ENCODE measurements at places on chromosomes 13 and 19. TPM values are rescaled to one million over a fixed set of nuclear protein-coding genes. Genes with fewer than 3 reads are reported as not detected.

Gene UPK1A
- not detected for total RNA-seq

Gene TPTE2
- total RNA-seq = not detected

Gene CLEC17A
- not detected for total RNA-seq

Gene PCDH20
- total RNA-seq = under 0.01 TPM

Gene MATK
- not detected for total RNA-seq

Gene ONECUT3
- total RNA-seq = not detected

Gene NLRP13
- total RNA-seq = not detected

Gene SBK3
- total RNA-seq = not detected

Gene CD37
- not detected for total RNA-seq

Gene ZNF85
- 15.3 TPM for total RNA-seq

DNA sequence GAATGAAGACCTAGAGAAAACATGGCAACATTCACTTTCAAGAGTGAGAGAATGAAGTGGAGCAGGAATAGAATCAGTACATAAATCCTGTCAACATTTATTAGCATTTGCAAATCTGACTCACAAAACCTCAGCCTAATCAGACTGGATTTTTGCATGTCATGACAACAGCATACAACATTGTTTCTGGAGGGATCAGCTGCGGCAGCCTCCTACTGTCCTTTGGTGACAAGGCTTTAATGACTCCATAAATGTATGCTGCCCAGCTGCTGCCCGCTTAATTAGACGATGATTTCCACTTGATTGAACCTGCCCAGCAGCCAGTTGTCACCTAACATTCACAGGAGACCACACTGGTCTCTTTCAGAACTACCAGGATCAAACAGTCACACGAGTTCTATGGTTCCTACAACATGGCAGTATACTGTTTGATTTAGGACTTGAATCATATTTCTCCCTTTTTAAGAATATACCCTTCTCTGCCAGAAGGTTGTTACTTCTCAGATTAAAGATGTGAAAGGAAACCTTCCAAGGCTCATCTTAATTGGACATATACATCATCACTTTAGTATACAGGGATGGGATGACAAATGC, 9.3 kb downstream of the EBPL start:
- peak; percentile 39 for DNase-seq

- DNase-seq = no peak
These were observed 397 bp downstream of the SLC44A2 start for GRCh38 chr19:10625762-10626138.

DNA sequence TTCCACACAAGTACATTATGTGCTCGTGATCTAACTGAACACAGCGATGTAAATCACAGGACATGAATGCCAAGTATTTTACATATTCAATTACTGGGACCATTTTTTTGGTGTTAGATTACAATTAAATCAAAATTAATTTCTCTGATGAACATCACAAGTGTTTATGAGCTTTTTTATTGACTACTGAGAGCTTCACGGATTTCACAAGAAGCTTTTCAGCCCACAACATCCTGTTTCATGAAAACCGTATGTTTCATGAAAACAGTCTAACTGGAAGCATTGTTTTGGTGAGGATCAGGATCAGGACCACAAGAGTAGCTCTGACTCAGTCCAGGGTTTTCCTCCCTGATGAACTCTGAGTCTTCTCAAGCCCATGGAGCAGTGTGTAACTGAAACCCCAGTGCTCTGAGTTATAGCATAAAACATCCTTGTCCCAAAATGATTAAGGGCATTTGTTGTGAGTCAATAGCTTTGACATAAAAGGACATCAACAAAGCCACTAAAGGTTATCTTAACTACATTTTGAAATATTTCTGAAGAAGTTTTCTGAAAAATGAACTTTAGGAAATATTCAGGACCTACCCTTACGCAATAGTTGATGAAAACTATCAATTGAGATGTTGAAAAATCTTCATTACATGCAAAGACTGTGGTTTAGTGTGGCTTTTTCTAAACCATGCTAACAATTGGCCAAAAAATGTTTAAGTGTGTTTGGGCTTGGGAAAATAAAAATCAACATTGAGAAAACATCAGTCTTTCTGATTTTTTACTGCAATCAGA, 49.3 kb downstream of the UFM1 start:
- peak; percentile 91 for DNase-seq

DNA sequence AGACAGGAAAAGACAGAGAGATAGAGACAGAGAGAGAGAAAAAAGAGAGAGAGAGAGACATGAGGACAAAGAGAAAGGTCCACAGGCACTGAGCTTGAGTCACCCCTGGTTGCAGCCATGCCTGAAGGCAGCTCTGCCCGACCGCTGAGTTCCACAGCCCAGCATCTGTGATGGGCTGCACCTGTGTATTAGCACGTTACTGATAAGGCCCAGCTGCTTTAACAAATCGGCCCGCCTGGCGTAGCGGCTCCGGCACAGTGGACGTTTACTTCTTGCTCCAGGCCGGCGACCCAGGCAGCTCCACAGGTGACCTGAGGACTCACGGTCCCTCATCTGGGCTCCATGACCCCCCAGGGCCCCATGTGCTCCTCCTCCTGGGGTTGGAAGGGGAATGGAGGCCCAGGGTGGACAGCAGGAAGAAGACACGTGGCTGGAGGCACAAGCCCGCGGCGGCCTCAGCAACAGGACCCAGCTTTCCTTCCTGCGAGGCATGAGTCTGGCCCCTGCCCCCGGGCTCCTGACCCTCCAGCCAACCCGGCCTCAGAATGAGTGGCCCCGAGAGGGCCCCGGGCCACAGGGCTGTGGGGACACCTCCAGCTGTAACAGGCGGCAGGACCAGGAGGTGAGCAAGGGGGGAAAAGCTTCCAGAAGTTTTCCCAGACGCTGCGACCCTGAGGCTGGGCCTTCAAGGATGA, 3.9 kb upstream of the CSNK1G2 start:
- DNase-seq = no peak

DNA sequence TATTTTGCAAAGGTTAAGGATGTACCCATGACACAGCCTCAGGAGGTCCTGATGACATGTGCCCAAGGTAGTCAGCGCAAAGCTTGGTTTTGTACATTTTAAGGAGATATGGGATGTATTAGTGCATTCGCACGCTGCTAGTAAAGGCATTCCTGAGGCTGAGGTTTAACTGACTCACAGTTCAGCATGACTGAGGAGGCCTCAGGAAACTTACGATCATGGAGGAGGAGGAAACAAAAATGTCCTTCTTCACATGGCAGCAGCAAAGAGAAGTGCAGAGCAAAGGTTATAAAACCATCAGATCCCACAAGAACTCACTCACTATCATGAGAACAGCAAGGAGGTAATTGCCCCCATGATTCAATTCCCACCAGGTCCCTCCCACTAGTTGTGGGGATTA, 1017.4 kb downstream of the EFNB2 start:
- no peak for DNase-seq

GRCh38 chr19:7897292-7897691, 6.4 kb upstream of the MAP2K7 start:
- no peak for DNase-seq

DNA sequence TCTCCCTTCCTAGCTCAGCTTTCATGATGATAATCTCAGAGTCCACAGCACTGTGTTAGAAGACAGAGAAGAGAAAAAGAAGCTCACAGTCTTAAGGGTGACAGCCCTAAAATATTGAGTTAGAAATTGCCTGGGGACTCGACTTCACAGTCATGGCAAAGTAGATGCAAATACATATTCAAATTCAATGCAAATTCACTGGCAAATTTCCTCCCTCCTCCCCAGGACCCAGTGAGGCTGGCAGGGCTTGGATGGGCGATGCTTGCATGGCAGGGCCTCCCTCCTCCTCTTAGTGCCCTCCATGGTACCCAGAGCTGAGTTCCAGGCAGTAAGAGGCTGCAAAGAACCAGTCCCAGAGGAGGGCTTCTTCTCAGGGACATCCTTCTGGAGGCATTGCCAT, 115.6 kb upstream of the UQCRFS1 start:
- no peak for DNase-seq

- peak; percentile 61 for DNase-seq
These were observed 752 bp downstream of the RPL18A start for GRCh38 chr19:17860331-17860992.

GRCh38 chr13:79226250-79226649, 179.8 kb downstream of the RBM26 start:
- no peak for DNase-seq

GRCh38 chr13:70662231-70662940, 554.1 kb upstream of the KLHL1 start:
- no peak for DNase-seq

DNA sequence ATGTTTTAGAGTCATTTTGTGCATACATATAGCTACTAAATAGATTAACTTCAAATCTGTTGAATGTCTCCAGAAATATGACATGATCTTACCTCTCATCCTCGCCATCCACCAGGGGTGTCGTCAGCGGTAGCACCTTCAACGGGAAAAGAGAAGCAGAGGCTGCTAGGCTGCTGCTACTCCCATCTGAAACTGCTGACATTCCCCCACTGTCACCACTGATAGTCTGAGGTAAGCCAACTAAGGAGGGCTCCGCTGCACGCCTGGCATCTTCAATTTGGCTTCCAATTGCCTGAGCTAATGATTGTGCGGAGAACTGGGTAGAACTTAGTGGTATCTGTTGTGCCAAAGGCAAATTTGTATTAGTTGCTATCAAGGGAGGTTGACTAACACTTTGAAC, 3.1 kb downstream of the TSC22D1 start:
- peak; percentile 5 for DNase-seq

- peak; percentile 98 for DNase-seq
These were observed 3.5 kb downstream of the RASA3 start for GRCh38 chr13:114128624-114129522.

DNA sequence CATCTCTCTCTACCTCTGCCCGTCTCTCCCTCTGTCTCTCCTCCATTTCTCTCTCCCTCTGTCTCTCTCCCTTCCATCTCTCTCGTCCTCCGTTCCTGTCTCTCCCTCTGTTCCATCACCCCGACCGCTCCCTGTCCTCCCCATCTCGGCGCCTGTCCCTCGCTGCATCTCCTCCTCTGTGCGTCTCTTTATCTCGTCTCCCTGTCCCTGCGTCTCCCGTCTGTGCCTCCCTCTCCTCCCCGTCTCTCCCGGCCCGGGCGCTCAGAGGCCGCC, 4.6 kb downstream of the GRIN2D start:
- no peak for DNase-seq

DNA sequence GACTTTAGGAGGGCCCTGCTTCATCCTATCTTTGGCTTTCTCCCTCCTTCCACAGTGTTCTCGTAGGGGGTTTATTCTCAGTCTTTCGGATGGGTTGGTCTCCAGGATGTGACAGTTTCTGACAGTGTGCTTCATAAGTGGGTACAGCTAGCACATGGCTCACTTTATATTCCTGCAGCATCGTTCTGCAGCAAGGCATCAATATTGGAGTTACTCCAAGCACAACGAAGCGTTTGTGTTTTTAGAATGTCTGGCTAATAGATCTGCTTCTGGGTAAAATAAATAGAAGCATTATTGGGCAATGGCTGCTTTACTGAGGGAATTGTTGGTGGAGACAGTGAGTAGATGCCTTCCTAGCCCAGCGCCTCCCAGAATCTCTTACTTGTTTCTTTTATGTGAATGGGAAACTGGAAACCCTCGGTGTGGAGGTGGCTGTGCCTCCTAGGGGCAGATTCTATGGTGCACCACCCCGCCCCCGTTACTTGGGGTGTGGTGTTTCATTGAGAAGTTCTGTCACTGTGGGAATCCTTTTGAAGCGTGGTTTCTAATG, 2.0 kb downstream of the FARP1 start:
- DNase-seq = peak; percentile 79

DNA sequence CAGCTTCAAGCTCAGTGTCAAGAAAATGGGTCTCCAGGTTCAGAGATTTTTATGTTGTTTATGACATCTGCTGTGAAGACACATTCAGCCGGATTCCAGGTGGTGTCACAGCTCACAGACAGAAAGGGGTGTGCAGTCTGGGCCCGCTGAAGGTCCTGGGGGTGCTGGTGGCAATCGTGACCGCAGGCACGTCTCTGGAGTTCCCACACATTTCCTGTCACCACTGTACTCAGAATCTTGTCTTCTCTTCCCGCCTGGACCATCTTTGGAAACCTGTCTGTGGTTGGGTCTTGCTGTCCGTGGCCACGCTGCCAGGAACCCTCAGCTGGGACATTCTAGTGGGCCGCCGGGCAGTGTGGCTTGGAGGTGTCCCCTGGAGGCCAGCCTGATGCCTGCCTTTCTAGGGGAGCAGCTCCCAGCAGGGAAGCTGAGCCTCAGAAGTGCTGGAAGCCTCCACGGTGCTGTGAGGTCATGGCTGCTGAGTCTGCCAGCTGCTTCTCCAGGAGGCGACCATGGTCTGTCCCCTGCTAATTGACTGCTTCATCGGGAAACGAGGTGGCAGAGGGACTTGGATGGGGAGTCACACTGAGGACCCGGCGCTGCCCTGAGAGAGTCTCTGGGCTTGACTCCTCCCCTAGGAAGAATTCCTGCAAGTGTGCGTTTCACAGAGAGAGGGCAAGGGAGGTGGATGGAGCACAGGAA, 3.7 kb downstream of the TEX29 start:
- peak; percentile 30 for DNase-seq

DNA sequence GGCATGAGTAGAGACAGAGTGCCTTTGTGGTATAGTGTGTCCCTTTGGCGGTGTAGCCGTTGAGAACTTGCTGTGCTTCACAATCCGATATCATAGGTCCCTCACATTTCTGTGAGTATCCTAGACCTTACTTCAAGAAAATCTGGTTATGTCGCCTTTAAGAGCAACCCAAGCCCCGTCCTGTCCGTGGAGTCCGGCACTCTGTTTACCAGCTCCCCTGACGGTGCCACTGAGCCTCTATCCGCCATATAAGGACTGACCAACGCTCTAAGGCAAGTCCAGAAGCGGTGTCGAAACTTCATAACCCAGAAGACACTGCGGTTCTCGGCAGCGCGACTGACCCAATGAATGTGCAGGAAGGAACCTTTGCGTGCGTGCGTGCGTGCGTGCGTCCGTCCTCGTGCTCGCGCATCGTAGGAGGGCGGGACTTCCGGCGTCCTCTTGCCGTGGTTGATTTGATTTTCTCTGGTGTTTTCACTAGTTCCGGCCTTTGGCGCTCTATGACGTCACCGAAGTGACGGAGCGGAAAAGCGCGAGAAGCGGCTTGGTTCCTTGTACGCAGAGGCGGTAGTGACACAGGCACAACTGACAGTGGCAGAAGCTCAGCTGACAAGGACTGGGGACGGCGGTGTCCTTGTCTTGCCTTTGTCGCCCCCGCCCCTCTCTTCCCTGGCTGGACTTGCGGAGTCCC, at the start of the genes TRAPPC2B and ZNF547:
TSS of gene TRAPPC2B (plus strand) at position 555 of the 691 bp plus-strand sequence. CDS start 1,283 bp downstream, outside the sequence.
TSS of gene ZNF547 (plus strand) at position 555 of the 691 bp plus-strand sequence. CDS start 5,005 bp downstream, outside the sequence.
- peak; percentile 100 for DNase-seq

DNA sequence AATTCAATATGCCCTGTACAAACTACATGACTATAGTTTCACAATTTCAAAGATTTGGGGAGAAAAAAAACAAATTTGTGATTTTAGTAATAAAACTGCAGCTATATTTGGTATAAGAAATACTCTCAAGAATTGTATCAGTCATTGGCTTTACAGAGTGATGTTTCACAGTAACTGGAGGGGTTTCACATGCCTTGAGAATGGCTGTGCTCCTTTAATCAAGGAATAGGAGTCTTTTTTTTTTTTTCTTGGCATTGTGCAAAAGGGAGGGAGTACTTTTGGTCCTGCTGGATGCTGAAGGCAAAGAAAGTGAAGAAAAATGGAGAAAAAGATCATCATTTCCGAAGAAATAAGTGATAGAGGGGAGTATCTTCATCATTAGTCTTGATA, 6.8 kb downstream of the ZNF507 start:
- peak; percentile 19 for DNase-seq
